Ascending aorta (tissue), 2 donors: ENCODE measurements at places on chromosomes 6 and 20.

GRCh38 chr6:166989427-166990032, 9.7 kb upstream of the CEP43 start:
- no peak for DNase-seq

DNA sequence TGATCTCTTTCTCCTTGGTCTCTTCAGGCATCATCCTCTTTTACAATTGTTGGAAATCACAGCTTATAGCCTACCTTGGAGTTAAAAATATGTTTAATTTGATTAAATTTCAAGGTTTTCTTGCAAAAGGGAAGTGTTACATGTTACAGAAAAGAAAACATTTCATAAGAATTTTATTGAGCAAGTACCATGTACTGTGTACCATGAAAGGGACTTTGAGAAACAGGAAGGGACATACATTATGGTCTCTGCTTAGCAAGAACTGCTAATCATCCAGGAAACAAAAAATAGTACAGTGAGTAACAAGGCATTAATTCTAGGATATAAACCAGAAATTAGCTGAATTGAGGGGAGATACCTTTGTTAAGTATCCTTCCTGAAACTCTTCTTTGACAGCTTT, 145.3 kb upstream of the SPACA1 start:
- no peak for DNase-seq

GRCh38 chr6:116158641-116159040, 32.7 kb upstream of the COL10A1 start:
- no peak for DNase-seq

DNA sequence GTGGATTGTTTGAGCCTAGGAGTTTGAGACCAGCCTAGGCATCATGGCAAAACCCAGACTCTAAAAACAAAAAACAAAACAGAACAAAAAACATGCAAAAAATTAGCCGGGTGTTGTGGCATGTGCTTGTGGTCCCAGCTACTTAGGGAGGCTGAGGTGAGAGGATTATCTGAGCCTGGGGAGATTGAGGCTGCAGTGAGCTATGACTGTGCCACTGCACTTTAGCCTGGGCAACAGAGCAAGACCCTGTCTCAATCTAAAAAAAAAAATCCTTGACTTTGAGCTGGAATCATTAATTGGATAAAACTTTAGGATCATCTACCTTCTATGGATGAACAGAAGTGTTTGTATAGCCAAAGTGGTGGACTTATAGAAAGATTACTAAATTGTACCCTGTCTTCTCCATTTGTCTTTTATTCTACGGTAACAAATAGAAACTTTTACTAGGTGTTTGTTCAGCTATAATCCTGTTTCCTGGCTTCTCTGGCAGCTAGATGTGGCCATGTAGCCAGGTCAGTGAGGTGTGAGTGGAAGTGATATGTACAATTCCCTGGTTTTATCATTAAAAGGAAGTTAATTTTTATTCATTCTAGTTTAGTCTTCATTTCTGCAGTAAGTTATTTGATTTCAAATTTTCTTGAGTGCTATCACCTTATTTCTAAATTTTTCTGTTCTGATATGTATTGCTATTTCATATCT, 108.3 kb upstream of the RNF24 start:
- DNase-seq, result peak; percentile 18

GRCh38 chr6:55604021-55604420, 25.0 kb upstream of the HMGCLL1 start:
- no peak for DNase-seq

GRCh38 chr6:80341330-80341729, 234.9 kb downstream of the BCKDHB start:
- no peak for DNase-seq

DNA sequence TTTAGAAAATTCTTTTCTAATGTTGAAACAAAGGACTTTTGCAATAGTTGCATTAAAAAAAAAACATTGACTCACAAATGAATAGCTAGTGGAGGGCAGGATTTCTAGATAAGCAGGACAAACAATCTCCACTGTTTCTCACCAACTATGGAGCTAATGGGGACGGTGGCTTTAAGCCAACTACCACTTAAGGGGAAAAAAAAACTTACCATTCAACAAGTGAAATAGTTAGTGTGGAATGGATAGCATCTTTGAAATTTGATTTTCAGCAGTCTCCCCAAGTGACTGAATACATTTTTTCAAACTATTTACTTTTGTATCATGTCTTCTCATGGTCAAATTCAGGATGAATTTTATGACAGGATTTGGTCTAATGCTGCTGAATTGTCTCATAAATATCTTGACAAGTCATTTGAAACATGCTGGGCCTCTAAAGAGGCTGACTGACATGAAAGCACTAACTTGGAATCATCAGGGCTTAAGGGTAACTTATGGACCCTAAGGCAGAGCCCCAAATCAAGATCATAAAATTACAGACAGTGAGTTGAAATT, 100.5 kb downstream of the EYA4 start:
- no peak for DNase-seq

DNA sequence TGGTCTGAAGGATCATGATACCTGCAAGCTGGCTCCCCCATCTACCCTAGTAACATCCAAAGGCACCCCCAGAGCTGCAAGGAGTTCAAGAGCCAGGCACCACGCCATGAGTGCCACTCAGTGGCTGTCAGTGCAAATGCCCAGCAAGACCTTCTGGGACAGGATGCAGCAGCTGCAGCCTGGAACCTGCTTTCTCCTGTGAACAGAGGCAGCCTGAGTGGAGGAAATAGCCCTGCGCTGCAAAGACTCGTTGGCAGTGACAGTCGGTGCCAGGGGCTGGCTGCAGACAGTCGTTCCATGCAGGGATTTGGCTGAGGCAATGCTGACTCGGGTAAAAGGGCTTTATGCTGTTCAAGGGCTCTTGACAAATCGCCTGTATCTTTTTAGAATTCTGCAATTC, 15.7 kb upstream of the SSTR4 start:
- DNase-seq, result no peak

GRCh38 chr6:29628419-29629281, 4.3 kb downstream of the GABBR1 start:
- peak; percentile 86 for DNase-seq

- no peak for DNase-seq
These were observed 23.0 kb downstream of the RAB23 start for GRCh38 chr6:57198926-57199636.

- no peak for DNase-seq
These were observed 171.6 kb upstream of the FBXL4 start for GRCh38 chr6:99119109-99120031.

- no peak for DNase-seq
These were observed 30.1 kb downstream of the CMTR1 start for GRCh38 chr6:37463110-37463509.

DNA sequence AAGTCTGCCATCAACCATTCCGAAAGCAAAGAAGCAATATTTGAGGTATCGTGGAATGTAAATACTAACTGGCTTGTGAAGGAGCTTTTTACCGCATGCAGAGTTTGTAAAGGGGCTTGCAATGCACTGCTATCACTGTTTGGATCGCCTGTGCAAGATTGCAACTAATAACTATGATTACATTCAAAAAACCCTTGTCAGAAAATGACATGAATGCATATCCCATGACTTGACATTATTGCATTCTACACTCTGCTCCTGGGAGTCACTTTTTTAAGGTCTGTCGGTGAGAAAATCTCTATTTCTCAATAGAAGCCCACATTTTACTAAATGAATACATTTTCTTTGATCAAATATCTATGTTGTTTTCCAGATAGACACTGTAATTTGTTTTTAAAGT, 335.4 kb upstream of the SPTLC3 start:
- no peak for DNase-seq

DNA sequence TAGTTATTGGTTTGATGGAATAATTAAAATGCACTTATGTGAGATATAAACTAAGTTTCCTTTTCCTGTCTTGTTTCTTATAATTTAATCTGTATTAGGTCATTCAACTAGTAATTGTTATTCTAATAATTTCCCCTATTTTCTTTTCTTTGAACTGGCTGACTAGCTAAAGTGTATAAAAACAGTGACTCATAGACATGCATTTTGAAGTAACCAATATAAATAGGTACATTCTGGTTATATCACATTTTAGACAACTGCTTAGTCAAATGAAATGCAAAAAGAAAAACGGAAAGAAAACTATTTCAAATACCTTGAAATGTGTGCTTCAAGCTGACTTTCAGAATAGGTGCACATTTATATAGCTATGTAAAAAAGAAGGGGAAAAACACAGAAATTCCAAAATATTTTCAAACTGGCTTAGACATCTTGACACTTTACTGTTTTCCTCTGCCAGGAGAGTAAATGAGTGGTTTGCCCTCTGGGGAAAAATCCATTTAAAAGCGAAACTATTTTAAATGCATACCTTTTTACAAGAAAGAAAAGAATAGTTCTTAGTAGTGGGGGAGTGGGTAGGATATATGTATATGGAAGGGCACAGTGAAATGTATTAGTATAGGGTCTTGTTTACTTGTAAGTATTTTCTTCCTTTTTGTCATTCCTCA, 28.3 kb downstream of the KCNQ5 start:
- DNase-seq, result no peak

DNA sequence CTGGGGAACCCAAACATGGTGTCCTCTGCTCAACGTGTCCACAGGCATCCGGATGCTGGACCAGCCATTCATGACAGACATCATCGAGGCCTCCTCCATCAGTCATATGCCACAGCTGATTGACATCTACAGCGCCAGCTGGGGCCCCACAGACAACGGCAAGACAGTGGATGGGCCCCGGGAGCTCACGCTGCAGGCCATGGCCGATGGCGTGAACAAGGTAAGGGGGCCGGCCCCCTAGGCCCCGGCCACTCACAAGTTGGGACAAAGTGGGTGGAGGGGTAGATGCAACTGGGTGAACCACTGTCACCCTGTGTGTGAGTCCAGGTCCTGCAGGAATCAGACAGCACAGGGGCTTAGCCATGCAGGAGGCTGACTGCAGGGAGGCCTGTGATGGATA, 94.5 kb downstream of the BFSP1 start:
- no peak for DNase-seq

DNA sequence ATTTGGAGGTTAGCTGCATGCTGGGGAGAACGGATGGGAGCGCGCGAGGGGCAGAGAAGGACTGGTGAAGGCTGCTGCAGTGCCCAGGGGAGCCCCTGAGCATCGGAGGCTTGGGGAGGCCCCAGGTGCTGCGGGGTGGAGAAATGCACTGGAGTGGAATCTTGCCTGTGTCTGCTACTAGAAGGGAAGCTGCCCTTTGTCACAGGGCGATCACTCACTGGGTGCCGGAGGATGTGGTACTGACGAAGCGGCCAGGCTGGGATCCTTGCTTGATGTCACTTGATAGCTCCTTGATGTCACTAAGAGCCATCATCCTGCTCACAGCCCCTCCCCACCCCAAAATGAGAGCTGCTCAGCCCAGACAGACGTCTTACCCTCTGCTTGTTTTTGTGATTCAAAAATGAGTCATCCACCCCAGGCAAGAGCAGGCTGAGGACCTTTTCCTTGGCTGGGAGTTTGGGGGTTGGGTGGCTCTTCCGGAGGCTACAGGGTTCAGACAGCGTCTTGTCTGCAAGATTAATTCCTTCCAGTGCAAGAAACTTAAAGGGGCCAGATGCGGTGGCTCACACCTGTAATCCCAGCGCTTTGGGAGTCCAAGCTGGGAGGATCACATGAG, 62.6 kb upstream of the PMEPA1 start:
- DNase-seq, result peak; percentile 51

DNA sequence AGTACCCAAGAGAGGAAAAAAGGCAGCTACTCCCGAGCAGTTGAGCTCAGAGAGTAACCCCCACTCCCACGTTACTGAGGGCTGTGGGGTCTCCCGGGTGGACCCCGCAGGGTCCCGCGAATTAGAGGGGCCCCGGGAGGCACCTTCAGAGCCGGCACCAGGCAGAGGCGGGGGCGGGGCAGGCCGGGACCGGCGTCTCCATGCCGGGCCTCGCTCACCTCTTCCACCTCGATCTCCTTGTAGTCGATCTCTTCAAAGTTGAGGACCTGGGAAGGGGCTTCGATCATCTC, 381 bp downstream of the MAP3K7 start:
- DNase-seq, result no peak

DNA sequence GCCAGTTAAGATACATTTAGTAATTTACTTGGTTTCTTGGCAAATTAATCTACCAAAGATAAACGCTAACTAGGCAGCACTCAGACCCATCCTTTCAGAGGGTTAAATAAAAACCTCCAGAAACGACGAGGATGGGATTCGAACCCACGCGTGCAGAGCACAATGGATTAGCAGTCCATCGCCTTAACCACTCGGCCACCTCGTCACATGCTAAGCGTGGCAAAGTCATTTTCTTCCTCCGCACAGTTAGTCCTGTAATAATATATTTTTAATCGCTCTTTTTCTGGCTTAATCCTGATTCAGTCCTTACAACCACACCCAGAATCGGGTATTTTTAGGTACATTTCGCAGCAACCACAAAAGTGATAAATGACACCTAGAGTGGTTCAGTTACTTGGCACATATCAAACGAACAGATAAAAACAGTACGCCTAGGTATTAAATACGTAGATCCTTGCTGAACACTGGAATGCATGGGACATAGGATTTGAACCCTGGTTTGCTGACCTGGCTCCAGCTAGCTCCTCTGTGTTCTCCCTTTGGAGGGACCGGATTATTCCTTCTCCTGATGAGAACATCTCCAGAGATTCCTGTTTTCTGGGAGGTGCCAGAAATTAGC, 71.6 kb downstream of the GPX5 start:
- DNase-seq, result no peak

DNA sequence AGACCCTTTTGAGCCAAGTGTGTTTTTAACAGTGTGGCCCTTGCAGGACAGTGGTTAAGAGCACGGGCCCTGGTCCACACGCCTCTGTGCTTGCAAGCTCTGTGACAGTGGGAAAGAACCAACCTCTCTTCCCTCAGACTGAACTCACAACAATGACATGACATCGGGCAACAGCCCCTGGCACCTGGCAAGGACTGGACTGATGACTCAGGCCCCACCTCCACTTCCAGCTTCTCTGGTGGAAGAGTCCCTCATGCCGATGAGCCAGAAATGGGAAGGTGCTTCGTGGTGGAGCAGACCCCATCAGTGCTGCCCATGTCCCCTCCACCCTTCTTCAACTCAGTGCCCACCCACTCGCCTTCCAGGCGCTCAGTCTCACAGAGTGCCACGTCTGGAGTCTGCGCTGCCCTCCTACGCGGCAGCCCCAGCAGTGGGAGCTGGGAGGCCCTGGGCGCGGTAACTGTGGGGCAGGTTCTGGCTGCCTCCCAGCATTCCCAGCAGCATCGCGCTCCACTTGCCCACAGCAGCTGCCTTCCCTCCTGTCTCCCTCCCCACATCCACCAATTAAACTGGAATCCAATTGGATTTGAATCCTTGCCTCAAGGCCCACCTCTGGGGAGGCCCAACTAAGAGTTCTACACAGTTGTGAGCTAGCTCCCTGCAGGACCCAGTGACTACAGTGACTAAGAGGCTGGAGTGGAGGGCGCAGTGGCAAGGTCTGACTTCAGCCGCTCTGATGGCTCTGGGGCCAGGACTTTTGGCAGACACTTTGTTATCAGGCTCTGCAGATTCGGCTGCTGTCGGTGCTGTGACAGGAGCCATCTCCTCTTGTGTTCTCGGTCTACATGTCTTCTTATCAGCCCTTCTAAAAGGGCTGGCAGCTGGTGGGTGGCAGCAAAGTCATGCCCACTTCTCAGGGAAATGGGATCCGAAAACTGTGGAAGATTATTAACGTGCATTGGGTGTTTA, 156.8 kb upstream of the MLN start:
- no peak for DNase-seq

GRCh38 chr20:64010711-64011237, 25.2 kb upstream of the C20orf204 start:
- no peak for DNase-seq
